Mammary epithelial cell (primary cell): ENCODE measurements at places on chromosomes 1 and 21. TPM values are rescaled to one million over a fixed set of nuclear protein-coding genes. Genes with fewer than 3 reads are reported as not detected.

Gene FNBP1L
- total RNA-seq, result 15.6 and 22.1 TPM in 2 replicates

Gene FCRL2
- total RNA-seq, result not detected

Gene S100A12
- total RNA-seq, result 0.66 TPM in 1 of 2 replicates, not detected in the other

- DNase-seq, result no peak
Measured at GRCh38 chr1:2459757-2460156, 16.3 kb upstream of the PLCH2 start.
